Fibroblast of lung (primary cell): ENCODE measurements at places on chromosomes 7 and 10.
A peak's percentile ranks its signal among the peaks of the same experiment; 100 is the strongest.

DNA sequence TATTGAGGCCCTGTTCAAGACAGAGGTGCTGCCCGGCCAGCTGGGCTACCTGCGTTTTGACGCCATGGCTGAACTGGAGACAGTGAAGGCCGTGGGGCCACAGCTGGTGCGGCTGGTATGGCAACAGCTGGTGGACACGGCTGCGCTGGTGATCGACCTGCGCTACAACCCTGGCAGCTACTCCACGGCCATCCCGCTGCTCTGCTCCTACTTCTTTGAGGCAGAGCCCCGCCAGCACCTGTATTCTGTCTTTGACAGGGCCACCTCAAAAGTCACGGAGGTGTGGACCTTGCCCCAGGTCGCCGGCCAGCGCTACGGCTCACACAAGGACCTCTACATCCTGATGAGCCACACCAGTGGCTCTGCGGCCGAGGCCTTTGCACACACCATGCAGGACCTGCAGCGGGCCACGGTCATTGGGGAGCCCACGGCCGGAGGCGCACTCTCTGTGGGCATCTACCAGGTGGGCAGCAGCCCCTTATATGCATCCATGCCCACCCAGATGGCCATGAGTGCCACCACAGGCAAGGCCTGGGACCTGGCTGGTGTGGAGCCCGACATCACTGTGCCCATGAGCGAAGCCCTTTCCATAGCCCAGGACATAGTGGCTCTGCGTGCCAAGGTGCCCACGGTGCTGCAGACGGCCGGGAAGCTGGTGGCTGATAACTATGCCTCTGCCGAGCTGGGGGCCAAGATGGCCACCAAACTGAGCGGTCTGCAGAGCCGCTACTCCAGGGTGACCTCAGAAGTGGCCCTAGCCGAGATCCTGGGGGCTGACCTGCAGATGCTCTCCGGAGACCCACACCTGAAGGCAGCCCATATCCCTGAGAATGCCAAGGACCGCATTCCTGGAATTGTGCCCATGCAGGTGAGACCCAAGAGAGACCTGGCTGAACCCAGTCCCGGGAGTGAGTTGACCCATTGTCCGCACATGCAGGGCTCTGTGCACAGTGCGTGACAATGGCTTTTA is 2.8 kb downstream of the RBP3 start:
- no peak for DNase-seq

DNA sequence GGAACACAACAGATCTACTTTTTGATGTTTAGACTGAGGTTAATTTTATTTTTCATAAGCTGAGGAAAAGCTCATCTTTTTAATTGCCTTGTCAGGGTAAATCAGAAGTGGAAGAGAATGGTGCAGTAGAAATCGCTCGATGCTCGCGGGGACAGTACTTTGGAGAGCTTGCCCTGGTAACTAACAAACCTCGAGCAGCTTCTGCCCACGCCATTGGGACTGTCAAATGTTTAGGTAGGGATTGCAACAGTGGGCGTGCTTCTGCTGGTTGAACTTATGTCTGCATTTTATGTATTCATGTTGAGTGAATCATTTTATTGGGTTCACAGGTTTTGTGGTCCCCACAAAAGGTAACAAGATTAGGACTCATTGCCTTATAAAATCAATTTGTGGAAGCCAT is 11.7 kb upstream of the HBP1 start:
- no peak for DNase-seq

DNA sequence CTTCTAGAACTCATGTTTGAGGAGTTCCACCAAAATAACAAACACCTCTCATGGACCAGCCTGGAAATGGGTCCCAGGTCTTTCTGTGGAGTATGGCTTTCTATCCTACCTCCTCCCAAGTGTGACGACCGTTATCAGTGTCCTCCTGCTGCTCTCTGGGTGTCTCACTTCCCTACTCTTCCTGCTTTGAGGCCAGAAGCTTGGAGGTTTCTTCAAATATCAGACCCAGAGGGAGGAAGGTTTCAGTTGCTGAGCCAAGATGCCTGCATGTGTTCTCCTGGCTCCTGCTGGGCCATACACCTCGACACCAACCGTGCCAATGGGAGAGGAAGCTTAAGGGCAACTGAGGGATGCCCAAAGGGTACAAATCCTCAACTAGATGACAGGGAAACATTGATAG is 114.6 kb downstream of the WNT2 start:
- DNase-seq, result no peak

DNA sequence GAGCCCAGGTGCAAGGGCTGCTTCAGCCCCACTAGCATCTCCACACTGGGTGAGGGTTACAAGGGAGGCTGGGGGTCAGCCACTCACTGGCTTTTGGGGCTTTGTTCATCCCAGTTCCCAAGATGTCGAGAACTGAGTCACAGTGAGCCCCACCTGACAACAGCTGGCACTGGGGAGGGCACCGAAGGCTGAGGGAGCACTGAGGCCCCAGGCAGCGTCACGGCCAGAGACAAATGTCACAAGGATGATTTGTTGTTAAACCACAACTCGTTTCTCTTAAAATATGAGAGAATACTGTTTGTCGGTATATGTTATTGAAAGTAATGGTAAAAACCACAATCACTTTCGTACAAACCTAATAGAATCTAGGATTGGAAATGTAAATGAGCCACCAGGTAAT is 219.9 kb downstream of the CELF2 start:
- no peak for DNase-seq

DNA sequence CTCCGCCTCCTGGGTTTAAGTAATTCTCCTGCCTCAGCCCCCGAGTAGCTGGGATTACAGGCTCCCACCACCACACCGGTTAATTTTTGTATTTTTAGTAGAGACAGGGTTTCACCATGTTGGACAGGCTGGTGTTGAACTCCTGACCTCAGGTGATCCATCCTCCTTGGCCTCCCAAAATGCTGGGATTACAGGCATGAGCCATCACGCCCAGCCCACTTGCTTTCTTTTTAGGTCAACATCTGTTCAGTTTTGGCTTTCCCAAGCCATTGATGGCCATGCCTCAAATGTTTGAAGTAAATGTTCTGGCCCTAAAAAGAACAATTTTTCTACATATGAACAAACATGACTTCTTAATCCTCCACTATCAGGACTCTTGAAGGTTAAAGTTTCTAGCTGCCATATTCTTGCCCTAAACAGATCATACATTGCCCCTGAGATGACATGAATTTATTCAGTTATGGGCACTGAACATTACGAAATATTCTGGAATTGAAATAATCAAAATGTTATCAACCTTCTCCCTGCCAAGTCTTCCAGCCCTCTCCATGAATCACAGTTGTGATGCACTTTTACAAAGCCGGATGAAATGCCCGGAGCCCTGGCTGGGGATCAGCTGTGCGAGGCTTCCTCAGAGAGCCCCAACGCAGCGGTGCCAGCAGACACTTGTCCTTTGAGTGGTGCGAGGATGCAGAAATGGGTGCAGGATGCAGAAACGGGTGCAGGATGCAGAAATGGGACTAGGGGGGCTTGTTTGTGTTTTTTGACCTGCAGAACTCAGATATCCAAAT is 2.9 kb downstream of the MRLN start:
- no peak for DNase-seq

DNA sequence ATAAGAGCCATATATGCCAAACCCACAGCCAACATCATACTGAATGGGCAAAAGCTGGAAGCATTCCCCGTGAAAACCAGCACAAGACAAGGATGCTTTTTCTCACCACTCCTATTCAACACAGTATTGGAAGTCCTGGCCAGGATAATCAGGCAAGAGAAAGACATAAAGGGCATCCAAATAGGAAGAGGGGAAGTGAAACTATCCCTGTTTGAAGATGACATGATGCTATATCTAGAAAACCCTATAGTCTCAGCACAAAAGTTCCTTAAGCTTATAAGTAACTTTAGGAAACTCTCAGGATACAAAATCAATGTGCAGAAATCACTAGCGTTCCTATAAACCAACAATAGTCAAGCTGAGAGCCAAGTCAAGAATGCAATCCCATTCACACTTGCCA is 23.8 kb upstream of the STARD3NL start:
- DNase-seq, result no peak

DNA sequence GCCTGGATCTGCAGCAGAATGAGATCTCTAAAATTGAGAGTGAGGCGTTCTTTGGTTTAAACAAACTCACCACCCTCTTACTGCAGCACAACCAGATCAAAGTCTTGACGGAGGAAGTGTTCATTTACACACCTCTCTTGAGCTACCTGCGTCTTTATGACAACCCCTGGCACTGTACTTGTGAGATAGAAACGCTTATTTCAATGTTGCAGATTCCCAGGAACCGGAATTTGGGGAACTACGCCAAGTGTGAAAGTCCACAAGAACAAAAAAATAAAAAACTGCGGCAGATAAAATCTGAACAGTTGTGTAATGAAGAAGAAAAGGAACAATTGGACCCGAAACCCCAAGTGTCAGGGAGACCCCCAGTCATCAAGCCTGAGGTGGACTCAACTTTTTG is 21.4 kb downstream of the LRRC17 start:
- no peak for DNase-seq

GRCh38 chr7:1229202-1229947 is 3.3 kb upstream of the UNCX start:
- DNase-seq, result no peak

- DNase-seq, result peak; percentile 72
Measured at GRCh38 chr7:71488308-71488707, 356.4 kb downstream of the GALNT17 start.

GRCh38 chr10:118990326-118990725 is 39.2 kb upstream of the NANOS1 start:
- no peak for DNase-seq

DNA sequence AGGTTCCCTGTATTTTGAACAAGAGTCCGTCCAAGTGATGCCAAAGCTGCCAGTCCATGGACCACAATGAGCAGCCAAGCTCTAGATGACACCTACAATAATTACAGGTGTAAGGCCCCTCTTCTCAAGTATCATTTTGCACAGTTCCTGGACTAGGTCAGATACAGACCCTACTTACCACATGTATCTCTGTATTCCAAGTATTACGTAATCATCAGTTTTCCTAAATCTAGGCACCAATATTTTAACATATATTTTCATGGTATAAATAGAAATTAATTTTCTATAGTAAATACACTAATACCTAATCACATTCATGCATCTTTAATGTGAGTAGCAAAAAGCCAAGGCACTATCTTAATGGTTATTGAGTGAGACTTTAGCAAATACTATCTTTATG is 157.0 kb upstream of the PRSS1 start:
- no peak for DNase-seq

GRCh38 chr7:137096607-137097006 is 228.2 kb downstream of the CHRM2 start:
- DNase-seq, result peak; percentile 17
